ENCODE measurements at places on chromosomes 2 and 18. TPM values are rescaled to one million over a fixed set of nuclear protein-coding genes. Genes with fewer than 3 reads are reported as not detected.

FAM228A gene
- 0.31 TPM for total RNA-seq

DSEL gene
- 2.6 TPM for total RNA-seq

EML6 gene
- 0.13 TPM for total RNA-seq

GREB1L gene
- 1.3 TPM for total RNA-seq

FLACC1 gene
- total RNA-seq, result 0.49 TPM

NGEF gene
- 0.16 TPM for total RNA-seq

SYT4 gene
- total RNA-seq, result not detected

FOXI3 gene
- total RNA-seq, result not detected

ZEB2 gene
- 9.8 TPM for total RNA-seq

NDC80 gene
- total RNA-seq, result 21.4 TPM

UCN gene
- 0.44 TPM for total RNA-seq

RAMP1 gene
- total RNA-seq, result 0.25 TPM

ZNF804A gene
- total RNA-seq, result 0.16 TPM

MXD1 gene
- 2.3 TPM for total RNA-seq

SLC11A1 gene
- total RNA-seq, result 0.13 TPM

ACOXL gene
- 0.06 TPM for total RNA-seq

TTN gene
- total RNA-seq, result 0.49 TPM

TMEM198 gene
- total RNA-seq, result not detected

SLC19A3 gene
- total RNA-seq, result not detected

LYPD1 gene
- total RNA-seq, result 3.1 TPM

Data from bladder microvascular endothelial cell (primary cell).